ENCODE measurements at places on chromosomes 2 and 18. TPM values are rescaled to one million over a fixed set of nuclear protein-coding genes. Genes with fewer than 3 reads are reported as not detected.

GRCh38 chr2:40321822-40322221 lies 130.1 kb downstream of the SLC8A1 start:
- DNase-seq = no peak

DNA sequence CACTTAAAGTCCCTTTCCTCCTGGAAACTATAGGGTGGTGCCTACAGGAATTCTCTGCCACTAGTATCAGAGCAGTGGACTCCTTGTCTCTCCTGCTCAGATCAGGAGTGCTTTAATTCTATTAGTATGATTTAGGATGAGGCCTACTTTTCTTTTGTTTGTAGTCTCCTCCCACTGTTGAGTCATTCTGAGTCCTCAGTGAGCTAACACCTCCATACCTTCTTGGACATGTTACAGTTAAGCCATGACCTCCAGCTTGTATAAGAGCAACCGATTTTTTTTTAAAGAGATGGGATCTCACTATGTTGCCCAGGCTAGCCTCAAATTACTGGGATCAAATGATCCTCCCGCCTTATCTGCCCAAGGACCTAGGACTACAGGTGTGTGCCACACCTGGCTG lies 48.7 kb upstream of the OTOF start:
- no peak for DNase-seq

DNA sequence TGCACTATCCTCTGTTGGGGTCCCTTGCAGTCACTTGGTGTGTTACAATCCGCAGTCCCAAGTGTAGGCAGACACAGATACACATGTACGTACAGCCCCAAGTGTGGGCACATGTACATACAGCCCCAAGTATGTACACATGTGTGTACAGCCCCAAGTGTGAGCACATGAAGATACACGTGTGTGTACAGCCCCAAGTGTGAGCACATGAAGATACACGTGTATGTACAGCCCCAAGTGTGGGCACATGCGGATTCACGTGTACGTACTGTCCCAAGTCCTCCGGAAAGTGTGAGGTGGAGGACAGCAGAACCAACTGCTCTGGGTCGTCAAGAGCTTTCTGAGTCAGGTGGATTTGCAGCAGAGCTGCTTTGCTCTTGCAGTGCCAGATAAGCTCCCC lies 440.0 kb downstream of the ZNF516 start:
- DNase-seq = no peak

- DNase-seq = no peak
These were observed 18.3 kb upstream of the FAM98A start for GRCh38 chr2:33617401-33617800.

DNA sequence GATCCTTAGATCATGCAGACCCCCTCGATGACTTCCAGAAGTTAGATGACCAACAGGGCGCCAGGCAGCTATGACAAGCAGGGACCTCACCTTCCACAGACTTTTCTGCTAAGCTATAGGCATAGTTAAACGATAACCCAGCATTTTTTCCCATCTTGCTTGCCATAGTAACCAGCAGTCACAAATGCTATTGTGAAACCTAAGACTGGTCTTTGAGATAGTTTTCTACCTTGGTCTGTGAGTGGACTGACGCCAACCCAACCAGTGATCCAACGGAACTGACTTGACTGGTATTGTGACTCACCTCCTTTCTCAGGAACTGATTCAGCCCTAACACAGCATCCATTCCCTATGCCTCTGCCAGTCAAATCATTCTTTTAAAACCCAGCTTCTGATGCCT lies 361.2 kb downstream of the LRRTM4 start:
- DNase-seq = no peak

- DNase-seq = no peak
These were observed 15.8 kb upstream of the AGXT start for GRCh38 chr2:240852671-240853314.

DNA sequence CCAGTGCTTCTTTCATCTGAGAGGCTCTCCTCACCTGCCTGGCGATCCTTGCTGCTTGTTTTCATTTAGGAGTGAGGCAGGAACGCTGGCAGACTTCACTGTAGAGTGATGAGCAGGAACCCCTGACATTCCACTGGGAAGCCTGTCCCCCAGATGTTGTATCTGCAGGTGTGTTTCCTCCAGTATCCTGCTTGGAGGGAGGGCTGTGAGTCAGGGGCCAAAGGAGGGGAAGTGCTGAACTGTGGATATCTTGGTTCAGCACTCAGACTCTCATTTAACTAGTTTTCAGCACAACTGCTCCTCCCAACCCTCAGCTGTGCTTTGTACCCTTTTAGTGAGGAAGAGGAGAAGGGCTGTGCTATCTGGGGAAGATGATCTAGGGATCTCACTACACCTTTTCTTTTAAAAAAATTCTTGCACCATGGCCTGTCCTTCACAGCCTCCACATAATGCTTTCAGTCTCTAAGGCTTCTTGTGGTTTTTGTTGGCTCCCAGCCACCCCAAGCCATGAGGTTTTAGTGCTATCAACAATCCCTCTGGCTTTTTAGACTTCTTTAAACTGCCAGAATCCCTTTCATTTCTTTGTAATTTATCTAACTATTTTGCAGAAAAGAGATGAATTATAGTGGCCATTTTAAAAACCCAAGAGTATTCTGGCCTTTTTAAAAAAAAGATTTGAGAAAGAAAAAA lies 11.2 kb downstream of the ANKAR start:
- no peak for DNase-seq

DNA sequence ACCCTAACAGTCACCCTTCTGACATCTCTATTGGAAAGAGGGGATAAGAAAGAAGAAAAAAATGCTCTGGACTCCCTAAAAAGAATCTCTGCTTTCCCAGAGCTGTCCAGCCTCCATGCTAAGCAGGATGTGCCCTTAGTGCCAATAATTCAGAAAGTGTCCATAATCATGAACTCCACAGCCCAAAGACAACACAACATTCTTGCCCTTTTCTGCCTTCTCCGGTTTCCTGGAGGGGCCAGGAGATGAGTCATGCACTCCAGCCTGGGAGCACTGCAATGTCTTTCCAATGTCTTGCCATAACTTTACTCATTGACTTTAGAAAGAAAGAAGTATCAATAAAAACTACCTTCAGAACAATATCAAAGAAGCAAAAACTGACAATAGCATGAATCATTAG lies 44.0 kb downstream of the KLF7 start:
- DNase-seq = no peak

The SCN2A gene
- not detected for polyA plus RNA-seq

DNA sequence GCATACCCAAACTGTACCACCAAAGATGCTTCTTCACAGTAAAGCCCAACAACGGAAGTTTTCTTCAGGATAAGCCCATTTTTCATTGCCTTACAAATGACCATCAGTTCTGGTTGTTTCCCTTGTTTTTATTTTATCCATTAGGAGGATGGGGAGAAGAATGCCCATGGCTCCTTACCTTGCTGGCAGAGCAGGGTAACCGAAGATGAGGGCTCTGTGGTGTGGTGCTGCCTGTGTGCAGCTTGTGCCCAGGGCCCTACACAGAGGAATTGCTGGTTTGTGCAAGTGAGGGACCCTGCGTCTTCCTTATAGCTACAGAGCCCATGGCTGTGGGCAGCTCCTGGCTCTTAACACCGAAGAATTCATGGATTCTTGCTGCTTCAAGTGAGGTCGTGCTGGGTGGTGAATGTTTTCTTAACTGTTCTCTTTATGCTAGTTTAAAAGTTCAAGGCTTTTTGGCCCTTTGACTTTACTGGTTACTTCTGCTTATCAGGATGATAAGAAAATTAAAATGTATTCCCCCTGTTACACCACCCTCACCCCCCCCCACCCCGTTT lies 110.6 kb downstream of the MAP4K4 start:
- no peak for DNase-seq

- no peak for DNase-seq
These were observed 675 bp downstream of the GEMIN6 start for GRCh38 chr2:38778687-38779082.

The FBXO15 gene
- 0.57 TPM for polyA plus RNA-seq

DNA sequence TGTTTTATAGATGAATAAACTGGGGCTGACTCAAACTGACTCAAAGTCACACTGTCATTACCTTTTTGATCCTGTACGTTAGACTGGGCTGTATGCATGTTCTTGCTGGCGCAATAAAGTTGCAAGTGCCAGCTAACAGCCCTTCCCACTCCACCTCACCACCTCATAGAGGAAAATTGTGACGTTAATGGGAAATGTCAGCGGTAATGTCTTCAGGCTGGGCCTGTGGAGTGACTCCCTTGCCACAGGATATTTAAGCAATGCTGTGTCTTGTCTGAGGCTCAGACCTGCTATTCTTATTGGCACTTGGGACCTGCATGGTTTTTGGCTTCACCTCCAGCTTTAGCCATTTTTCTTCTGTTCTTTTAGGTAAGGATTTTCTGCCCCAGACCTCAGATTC lies 25.2 kb upstream of the CASP10 start:
- no peak for DNase-seq

The POTEJ gene
- polyA plus RNA-seq = 0.06 TPM

GRCh38 chr2:97728091-97728731 lies 14.8 kb downstream of the ZAP70 start:
- peak; percentile 65 for DNase-seq

DNA sequence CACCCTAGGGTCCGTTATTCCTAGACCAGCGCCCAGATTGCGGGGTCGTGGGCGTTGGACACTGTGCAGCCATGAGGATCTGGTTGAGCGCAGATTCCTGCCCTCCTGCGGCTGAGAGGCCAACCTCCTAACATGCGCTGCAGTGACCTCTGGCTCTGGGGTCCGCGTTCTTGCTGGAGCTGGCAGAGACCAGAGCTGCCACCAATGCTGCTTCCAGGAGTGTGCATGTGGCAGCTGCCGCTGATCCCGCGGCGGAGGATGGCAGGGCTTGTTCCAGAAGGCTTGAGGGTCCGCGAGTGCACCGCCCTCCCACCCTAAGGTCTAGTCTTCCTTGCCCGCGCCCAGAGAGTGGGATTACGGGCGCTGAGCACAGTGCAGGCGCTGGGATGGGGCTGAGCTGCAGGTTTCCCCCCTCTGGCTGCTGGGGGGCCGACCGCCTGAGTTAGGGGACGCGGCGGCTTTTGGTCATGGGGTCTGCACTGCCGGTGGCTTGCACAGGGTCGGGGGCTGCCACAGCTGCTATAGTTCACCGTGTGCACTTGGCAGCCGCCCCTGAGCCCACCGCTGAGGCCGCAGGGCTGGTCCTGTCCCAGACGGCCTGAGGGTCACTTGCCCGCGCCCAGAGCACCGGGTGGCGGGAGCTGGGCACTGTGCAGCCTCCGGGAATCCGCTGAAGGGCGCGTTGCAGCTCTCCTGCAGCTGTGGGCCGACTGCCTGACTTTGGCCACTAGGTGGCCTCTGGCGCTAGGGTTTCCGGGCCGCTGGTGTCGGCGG lies 145.9 kb downstream of the CCDC74A start:
- peak; percentile 34 for DNase-seq

DNA sequence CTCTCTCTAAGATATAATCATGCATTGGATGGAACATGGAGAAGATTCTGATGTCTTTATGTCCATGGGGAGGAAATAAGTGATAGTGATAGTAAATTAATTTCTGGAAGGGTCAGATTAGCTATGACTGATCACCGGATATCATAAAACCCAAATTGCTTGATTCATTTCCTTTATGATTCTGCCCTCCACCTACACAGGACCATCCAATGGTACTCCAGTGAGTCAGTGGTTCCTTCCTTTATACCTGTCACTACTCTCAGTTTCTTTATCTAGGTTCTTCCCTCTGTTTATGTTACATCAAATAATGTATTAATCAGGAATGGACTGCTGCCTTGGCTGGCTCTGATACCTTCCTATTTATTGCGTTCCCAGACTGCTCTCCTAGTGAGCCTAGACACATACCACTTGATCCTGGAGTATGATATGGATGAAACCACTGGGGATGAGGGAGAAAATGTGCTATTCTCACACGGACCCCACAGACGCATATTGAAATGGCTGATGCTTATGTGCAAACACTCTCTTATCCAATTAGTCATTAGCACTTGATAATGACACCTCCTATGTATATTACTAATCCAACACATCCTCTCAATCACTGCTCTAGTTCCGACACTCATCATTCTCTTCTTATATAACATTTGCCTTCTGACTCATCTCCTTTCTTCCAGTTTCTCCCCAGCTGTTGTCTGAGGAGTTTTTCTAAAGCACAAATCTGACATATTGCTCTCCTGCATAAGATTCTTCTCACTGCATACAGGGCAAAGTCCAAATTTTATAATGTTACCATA lies 315.6 kb downstream of the INSIG2 start:
- DNase-seq = no peak

GRCh38 chr2:233976087-233976486 lies 58.9 kb downstream of the TRPM8 start:
- no peak for DNase-seq

DNA sequence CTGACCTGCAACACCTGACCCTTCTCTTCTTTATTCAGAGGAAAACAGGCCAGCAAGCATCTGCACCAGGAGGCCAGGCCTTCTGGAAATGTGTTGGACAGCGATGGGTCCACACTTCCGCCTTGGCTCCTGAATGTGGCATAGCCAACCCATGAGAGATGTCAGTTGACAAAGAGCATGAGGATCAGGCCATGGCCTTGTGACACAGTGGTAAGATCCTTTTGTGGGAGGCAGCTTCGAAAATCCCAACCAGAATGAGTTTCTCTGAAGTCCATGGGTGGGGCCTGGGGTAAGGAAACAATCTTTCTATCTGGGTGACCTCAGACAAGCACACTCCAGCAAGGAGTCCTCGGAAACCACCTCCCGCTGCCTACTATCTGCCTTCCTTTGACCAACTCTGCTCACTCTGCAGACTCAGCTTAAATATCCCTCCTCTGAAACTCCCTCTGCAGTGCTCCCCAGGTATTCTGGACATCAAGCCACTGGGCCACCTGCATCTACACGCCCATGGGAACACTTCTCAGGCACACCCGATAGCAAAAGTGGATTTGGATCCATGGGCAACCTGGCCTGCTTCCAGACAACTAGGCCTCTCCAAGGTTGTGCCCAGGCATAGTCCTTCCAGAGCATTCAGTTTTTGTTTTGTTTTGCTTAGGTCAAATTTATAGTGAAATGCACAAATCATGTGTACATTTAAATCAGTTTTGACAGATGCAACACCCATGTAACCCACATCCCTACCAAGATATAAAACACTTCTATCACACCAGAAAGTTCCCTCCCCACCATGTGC lies 3.6 kb upstream of the SH2D6 start:
- DNase-seq = no peak

DNA sequence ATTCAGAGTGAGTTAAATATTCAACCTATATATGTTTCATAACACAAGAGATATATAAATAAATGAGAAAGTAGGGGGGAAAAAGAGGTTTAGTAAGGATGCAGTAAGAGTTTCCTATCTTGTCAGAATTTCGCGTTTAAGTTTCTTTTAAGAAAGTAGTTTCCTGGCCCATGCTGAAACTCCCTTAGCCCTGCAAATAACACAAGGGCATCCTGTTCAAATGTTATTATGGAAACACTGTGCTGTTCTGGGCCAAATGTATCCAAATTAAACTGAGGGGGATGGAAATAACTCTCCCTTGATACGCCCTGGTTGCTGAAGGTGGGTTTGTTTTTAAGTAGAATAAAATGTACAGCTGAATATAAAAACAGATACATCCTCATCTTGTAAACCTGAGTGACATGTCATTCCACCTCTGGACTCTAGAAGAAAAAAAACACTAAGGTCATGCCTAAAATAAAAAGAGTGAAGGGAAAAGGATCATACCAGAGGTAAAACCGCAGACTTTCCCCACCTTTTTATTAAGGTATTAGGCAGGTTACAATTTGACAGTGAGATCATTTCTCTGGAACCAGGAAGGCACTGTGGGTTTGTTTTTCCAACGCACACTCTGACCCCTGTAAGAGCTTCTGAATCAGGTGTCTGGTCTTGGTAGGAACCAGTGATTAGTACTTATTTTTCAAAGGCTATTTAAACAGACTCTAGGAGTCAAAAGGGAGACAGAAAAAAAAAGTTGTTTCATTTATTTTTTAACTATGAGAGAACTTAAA lies 16.7 kb downstream of the BCL2 start:
- no peak for DNase-seq

The MAPK4 gene
- polyA plus RNA-seq = 9.7 TPM

The PROKR1 gene
- 2.1 TPM for polyA plus RNA-seq

Data from hindlimb muscle (tissue), 1 donor.